MCF 10A (cell line): ENCODE measurements at places on chromosomes 4 and X. TPM values are rescaled to one million over a fixed set of nuclear protein-coding genes. Genes with fewer than 3 reads are reported as not detected.

TMEM154 gene
- total RNA-seq, result 37.9 and 41.5 TPM in 2 replicates

CLIC2 gene
- 6.0 and 9.2 TPM in 2 replicates for total RNA-seq

SNX25 gene
- total RNA-seq, result 10.5 and 14.4 TPM in 2 replicates

CLTRN gene
- 1.5 and 1.8 TPM in 2 replicates for total RNA-seq

USP17L12 gene
- total RNA-seq, result not detected in 2 replicates

TLR1 gene
- total RNA-seq, result 1.9 and 2.2 TPM in 2 replicates

PHOX2B gene
- not detected in 2 replicates for total RNA-seq

CLDN22 gene
- total RNA-seq, result not detected in 2 replicates

DNA sequence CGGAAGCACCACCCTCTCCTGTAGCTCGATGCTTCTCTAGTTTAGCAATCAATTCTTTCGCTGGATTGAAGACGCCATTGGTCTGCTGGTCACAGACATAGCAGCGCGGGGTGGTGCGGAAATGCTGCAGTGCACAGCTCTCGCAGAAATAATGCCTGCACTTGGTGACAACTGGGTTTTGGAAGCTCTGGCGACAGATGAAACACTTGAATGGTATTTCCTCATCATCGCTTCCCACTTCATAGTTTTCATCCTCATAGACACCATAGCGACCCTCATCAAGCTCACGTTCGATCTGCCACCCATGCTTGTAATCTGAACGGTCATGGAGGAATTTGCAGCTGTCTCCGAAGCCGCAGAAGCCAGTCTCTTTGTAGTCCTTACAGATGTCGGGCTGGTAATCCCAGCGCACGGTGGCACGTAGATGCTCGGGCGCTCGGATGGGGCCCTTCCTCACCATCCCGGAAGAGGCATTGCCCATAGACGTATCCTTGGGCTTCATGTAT lies 854 bp downstream of the RNF113A start:
- H3K4me1 ChIP-seq, result no peaks in the 10 kb centered on the region
- H3K36me3 ChIP-seq, result peaks cover 32% of the 10 kb centered on the region
- peak overlapping the region; percentile 83 for H3K27ac ChIP-seq
- no peaks in the 10 kb centered on the region for H3K27me3 ChIP-seq
- DNase-seq, result no peak

- peak; percentile 37 for DNase-seq
- H3K36me3 ChIP-seq, result no peaks in the 10 kb centered on the region
- H3K4me3 ChIP-seq, result peak overlapping the region; percentile 70
- H3K4me1 ChIP-seq, result peaks cover 6% of the 10 kb centered on the region
- H3K27ac ChIP-seq, result no peak overlapping the region
Measured at GRCh38 chr4:155667222-155667567, 547 bp downstream of the GUCY1A1 start.

DNA sequence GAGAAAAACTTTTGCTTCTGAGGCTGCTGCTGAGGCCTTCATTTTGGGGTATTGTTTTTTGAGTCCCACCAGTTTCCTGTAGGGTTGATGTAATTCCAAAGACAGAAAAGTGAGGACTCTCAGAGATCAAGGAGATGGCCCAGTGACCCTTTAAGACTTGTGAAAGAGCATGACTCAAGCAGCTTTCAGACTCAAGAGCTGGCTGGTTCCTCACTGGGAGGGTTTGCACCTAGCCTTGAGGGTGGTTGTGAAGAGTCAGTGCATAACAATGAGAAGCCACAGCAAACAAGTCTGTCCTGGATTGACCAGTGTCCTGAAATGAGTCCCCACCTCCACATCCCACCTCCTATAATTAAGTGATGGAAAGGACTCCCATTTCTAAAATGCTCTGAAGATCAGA lies 89.2 kb downstream of the NHS start:
- no peak overlapping the region for H3K27ac ChIP-seq
- peak; percentile 38 for DNase-seq
- peaks cover 23% of the 10 kb centered on the region for H3K27me3 ChIP-seq

DNA sequence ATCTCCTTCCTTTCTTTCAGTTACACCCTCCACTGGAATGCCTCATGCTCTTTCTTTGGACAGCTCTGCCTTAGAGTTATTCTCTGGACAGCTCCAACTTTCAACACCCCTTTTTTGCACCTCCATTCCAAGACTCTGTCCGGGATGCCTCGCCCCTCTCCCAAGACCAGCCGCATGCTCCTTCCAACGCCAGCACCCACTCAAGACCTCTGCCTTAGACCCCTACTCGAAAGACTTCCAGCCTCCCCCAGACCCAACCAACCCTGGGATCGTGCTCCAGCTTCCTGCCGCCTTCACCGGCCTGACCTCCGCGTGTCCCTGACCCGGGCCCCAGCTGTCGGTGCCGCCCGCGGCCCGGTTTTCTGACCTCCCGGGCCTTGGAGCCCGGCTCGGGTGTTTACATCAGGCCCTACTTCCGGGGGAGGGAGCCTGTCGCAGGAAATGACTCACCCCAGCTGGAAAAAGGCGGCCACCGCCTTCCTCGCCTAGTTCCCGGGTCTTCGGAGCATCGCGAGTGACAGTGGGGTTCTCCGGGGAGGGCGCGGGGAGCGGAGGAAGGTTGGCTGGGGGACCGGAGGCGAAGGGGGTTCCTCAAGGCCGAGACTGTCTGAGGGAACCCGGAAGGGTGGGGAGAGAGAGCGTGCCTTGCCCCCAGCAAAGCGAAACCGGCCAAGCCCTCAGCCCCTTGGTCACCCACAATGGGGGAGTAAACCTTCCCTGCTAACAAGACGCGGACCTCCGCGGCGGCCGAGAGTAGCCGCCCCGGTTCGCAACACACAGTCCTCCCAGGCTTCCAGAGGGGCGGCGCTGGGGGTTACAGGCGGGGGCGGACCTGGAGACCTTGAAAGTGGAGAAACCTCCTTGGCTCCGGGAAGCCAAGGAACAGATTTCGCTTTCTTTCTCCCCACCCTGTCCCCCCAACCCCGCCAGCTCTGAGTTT lies at the start of gene WDR45:
WDR45 (minus strand) TSS at position 399 of the 940 bp plus-strand sequence. CDS start 1,792 bp downstream, outside the sequence.
- peaks cover 15% of the 10 kb centered on the region for H3K36me3 ChIP-seq
- no peaks in the 10 kb centered on the region for H3K27me3 ChIP-seq
- H3K27ac ChIP-seq, result peak within 1 kb of the TSS; percentile 88
- DNase-seq, result peak; percentile 68
- H3K4me1 ChIP-seq, result peaks cover 5% of the 10 kb centered on the region

GRCh38 chrX:118603981-118604380 lies 108.4 kb downstream of the DOCK11 start:
- peaks cover 5% of the 10 kb centered on the region for H3K4me1 ChIP-seq
- DNase-seq, result peak; percentile 73
- no peaks in the 10 kb centered on the region for H3K27me3 ChIP-seq

- H3K27ac ChIP-seq, result no peak overlapping the region
- DNase-seq, result no peak
- no peaks in the 10 kb centered on the region for H3K36me3 ChIP-seq
- no peak overlapping the region for H3K4me3 ChIP-seq
- H3K27me3 ChIP-seq, result peaks cover 31% of the 10 kb centered on the region
Measured at GRCh38 chr4:140579278-140579677, 10.5 kb upstream of the UCP1 start.

GRCh38 chr4:158766434-158767044 lies 2.3 kb upstream of the FNIP2 start:
- DNase-seq, result no peak
- no peak overlapping the region for H3K4me3 ChIP-seq
- H3K27ac ChIP-seq, result no peak overlapping the region
- no peaks in the 10 kb centered on the region for H3K36me3 ChIP-seq
- H3K4me1 ChIP-seq, result peaks cover 11% of the 10 kb centered on the region

- H3K4me3 ChIP-seq, result no peak overlapping the region
- H3K36me3 ChIP-seq, result no peaks in the 10 kb centered on the region
- no peaks in the 10 kb centered on the region for H3K27me3 ChIP-seq
- peak; percentile 6 for DNase-seq
Measured at GRCh38 chr4:6443035-6444023, 29.1 kb downstream of the PPP2R2C start.

DNA sequence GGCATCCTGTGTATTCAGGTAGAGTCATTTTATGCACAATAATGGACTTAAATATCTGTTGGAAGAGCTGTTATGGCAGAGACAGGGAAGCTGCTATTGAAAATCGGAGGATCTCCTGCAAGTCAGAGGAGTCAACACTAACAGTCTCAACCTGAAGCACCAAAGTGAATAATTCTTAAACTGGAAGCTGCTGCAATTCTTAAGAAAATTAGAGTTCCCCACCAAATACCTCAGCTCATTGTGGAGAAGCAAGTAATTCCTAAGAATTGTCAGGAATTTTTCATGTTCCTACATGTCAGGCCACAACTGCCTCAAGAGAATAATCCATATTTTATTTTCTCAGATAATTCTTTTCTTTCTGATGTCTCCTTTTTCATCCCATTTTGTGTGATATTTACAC lies 892.6 kb upstream of the LCORL start:
- no peaks in the 10 kb centered on the region for H3K27me3 ChIP-seq
- no peaks in the 10 kb centered on the region for H3K36me3 ChIP-seq
- H3K4me3 ChIP-seq, result no peak overlapping the region
- peaks cover 8% of the 10 kb centered on the region for H3K4me1 ChIP-seq
- no peak for DNase-seq
- no peak overlapping the region for H3K27ac ChIP-seq

GRCh38 chr4:6848717-6849305 lies 60.8 kb upstream of the TBC1D14 start:
- DNase-seq, result no peak
- H3K4me3 ChIP-seq, result no peak overlapping the region
- peaks cover 55% of the 10 kb centered on the region for H3K36me3 ChIP-seq
- no peaks in the 10 kb centered on the region for H3K4me1 ChIP-seq
- no peak overlapping the region for H3K27ac ChIP-seq
- no peaks in the 10 kb centered on the region for H3K27me3 ChIP-seq

DNA sequence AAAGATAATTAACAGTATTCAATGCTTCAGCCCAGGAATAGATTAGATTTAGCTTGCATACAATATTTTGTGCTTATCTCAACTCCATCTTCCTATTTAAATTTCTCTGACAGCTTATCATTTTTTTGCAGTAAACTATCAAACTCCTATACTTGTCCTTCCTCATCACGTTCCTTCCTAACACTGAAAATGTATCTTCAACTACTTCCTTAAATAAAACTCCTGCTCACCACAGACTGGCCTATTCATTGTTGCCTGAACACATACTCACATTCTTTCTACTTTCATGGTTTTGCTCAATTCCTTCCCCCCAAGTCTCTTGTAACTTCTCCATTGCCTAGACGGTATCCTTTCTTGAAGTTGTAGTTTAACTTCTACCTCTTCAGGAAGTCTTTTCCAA lies 28.5 kb upstream of the PTPN13 start:
- no peaks in the 10 kb centered on the region for H3K27me3 ChIP-seq
- H3K4me1 ChIP-seq, result peaks cover 6% of the 10 kb centered on the region
- DNase-seq, result no peak
- no peaks in the 10 kb centered on the region for H3K36me3 ChIP-seq
- H3K27ac ChIP-seq, result no peak overlapping the region

DNA sequence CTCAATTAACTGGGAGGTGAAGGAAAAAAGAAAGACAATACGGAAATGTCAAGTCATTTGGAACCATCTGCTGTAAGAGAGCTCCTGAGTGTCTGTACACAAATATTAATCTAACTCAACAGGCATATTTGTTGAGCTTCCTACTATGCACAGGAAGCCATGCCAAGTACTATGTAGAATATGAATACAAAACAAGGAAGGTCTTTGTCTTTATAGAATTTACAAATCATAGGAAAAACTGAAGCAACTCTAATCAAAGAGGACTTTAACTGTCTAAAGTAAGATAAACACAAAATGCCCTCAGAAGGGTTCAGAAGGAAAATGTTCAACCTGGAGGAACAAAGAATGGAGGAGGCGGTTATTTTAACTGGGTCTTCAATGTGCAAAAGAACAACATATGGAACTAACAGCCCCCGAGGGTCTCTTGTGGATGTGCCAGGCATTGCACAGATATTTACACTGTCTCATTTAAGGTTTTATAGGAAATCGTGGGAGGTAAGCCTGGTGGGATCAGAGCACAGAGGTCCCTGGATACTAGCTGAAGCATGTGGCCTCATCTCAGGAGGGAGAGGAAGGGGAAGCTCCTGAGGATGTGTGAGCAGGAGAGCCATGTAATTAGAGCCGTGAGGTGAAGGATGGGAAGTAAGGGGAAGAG lies 5.8 kb downstream of the FAM114A1 start:
- no peaks in the 10 kb centered on the region for H3K27me3 ChIP-seq
- no peak for DNase-seq
- H3K36me3 ChIP-seq, result peaks cover 14% of the 10 kb centered on the region
- H3K4me1 ChIP-seq, result peaks cover 23% of the 10 kb centered on the region
- H3K4me3 ChIP-seq, result no peak overlapping the region

DNA sequence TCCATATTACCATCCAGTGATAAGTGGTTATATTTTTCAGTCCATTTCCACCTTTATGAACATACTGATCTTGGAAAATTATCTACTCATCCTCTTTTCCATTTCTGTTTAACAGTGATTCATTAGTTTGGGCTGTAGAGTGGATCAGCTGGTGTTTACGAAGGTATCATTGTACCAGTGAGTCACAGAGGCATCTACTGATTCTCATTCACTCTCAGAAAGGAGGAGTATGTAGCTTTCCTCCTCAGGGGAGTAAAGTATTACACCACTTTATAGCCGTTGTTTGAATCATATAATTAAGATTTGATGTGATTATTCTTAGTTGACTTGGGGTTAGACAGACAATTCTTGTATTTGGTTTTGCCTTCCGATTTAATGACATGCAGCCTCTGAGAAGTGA lies 74.7 kb downstream of the GALNT7 start:
- H3K4me3 ChIP-seq, result no peak overlapping the region
- no peaks in the 10 kb centered on the region for H3K27me3 ChIP-seq
- H3K36me3 ChIP-seq, result no peaks in the 10 kb centered on the region
- H3K4me1 ChIP-seq, result peaks cover 18% of the 10 kb centered on the region

GRCh38 chr4:123386609-123387008 lies 10.0 kb upstream of the SPRY1 start:
- no peak overlapping the region for H3K4me3 ChIP-seq
- no peaks in the 10 kb centered on the region for H3K27me3 ChIP-seq
- H3K4me1 ChIP-seq, result peaks cover 12% of the 10 kb centered on the region
- DNase-seq, result no peak

DNA sequence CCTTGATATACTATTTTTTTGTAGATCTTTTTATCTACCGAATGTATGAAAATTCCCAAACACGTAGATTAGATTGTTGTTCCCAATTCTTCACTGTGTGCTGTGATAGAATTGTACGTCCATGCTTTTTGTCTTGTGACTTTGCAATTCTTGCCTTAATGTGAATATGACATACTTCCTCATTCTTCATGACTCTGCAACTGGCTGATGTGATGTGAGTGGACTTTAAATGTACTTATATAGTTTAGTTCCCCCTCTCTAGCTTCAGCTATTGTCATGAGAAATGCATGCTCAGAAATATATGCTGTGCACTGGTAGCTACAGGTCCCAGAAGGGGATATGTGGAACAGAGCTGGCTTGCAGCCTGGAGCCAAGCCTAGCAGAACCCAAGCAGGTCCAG lies 89.4 kb downstream of the FTHL17 start:
- no peak for DNase-seq
- H3K27ac ChIP-seq, result no peak overlapping the region
- H3K4me1 ChIP-seq, result no peaks in the 10 kb centered on the region
- H3K27me3 ChIP-seq, result peaks cover 51% of the 10 kb centered on the region
- no peaks in the 10 kb centered on the region for H3K36me3 ChIP-seq
- no peak overlapping the region for H3K4me3 ChIP-seq
